ENCODE measurements at places on chromosomes 12 and 14.

GRCh38 chr14:66575939-66576338 is 68.0 kb downstream of the GPHN start:
- no peak for DNase-seq

DNA sequence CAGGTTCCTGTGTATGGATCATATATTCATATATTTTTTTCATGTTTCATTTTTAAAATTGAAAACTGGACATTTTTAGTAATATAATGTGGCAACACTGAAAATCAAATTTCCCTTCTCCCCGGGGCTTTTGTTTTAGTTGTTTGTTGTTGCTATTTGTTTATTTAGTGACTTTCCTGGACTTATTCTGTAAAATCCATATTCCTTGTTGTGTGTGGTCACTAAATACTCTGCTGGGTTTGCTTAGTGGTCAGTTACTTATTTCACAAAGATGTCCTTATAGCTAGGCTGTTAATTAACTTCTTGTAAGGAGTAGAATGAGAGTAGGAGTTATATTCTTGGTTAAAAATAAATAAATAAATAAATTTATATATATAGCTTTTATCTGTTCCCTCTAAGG is 121.6 kb upstream of the MED13L start:
- DNase-seq: no peak

DNA sequence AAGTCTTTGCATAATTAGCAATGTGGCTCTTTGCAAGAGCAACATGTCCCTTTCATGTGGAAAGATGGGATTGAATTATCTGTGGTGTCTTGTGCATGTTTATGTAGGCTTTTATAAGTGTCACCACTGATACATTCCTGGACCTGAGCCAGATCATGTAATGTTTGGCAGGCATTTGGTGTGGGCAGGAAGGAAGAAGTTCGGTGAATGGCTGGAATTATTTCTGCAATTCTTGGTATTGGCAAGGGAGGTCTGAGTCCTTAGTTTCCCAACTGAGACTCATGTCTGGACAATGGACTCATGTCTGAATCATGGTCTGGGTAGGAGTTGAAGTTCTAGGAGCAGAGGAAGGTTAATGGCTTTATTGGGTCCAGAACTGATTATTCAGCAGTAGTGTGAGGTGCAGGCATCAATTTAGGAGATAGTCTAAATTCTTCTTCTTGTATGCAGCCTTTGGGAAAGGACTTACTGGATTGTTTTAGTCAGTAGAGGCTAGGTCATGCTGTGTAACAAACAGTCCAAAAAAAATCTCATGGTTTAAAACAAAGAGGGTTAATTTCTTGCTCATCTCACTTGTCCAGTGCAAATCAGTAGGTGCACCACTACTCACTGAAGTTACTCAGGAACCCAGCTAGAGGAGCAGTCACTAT is 186.5 kb upstream of the LHX5 start:
- no peak for DNase-seq

DNA sequence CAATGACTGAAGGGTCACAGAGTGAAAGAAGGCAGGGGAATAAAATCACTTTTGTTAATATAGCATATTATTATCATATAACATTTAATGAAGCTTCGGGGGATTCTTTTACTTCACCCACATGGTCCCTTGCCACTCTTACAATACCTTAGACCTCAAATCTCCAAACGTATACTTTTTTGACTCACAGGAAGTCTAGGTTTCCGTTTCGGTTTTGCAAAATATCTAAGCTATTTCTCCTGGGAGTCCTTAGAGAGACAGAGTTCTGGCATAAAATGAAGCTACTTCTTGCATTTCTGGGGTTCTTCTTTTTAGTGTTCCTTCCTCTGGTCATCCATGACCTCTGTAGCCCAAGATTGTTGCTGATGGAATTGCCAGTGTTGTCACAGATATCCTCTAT is 590.5 kb upstream of the ATP2B1 start:
- DNase-seq: no peak

- DNase-seq: no peak
Measured at GRCh38 chr14:36626151-36626550, 35.5 kb upstream of the PAX9 start.

DNA sequence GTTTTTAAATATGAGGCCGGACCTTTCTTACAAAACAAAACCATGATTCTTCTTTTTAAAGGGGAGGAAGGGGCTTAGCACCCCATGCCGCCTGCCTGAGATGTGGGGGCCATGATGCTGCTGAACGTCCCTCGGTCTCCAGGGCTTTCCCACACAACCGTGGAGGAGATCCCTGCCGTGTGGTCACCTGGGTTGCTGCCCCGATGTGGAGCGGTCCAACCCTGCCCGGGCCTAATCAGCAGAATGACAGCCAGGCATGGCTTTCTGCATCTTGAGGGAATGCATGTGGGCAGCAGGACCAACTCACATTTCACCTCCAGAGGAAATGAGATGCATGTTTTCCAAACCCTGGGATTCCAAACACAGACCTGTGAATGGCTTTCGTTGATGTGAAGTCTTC is 48.9 kb upstream of the C14orf180 start:
- no peak for DNase-seq
